Vagina (tissue), 2 donors: ENCODE measurements at places on chromosomes 13 and 19.

DNA sequence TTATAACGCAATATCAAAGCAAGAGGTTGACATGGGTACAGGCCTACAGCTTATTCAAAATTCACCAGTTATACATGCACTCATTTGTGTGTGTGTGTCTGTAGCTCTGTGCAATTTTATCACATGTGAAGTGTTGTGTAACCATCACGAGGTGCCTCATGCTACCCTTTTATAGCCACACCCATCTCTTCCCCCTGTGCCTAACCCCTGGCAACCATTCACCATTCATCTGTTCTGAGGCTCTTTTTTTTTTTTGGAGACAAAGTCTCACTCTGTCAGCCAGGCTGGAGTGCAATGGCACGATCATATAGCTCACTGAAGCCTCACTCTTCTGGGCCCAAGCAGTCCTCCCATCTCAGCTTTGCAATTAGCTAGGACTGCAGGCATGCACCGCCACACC lies 78.4 kb downstream of the DPF1 start:
- H3K36me3 ChIP-seq, result no peaks in the 10 kb centered on the region
- H3K4me3 ChIP-seq, result no peak overlapping the region
- no peaks in the 10 kb centered on the region for H3K27me3 ChIP-seq
- H3K27ac ChIP-seq, result peak overlapping the region; percentile 75
- H3K4me1 ChIP-seq, result peaks cover 14% of the 10 kb centered on the region

GRCh38 chr13:29458419-29458818 lies 137.1 kb downstream of the SLC7A1 start:
- H3K4me3 ChIP-seq, result no peak overlapping the region
- H3K36me3 ChIP-seq, result no peaks in the 10 kb centered on the region
- no peak for DNase-seq
- H3K27ac ChIP-seq, result no peak overlapping the region

DNA sequence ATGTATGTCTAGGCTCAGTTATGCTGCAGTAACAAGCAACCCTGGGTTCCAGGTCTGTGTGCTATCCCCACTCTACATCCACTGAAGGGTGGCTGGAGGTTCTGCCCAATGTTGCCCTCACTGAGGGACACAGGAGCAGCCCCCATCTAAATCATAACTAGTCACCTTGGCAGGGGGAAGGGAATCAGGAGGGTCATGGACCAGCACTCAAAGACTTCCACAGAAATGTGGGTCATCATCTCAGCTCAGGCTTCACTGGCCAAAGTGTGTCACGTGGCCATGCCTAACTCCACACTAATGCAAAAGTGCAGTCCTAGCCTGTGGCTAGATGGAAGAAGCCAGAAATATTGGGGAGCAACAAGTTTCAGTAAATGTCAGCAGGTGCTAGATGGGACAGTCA lies 137.3 kb upstream of the ZNF507 start:
- H3K4me1 ChIP-seq, result no peaks in the 10 kb centered on the region
- no peak overlapping the region for H3K27ac ChIP-seq

- H3K27me3 ChIP-seq, result no peaks in the 10 kb centered on the region
- H3K27ac ChIP-seq, result no peak overlapping the region
- H3K36me3 ChIP-seq, result no peaks in the 10 kb centered on the region
- H3K4me1 ChIP-seq, result no peaks in the 10 kb centered on the region
- DNase-seq, result no peak
Observed at GRCh38 chr19:50492303-50493052, 15.8 kb upstream of the GARIN5A start.

- no peak for DNase-seq
- H3K4me3 ChIP-seq, result no peak overlapping the region
- H3K27ac ChIP-seq, result no peak overlapping the region
Observed at GRCh38 chr13:29676535-29676934, 81.0 kb upstream of the SLC7A1 start.

- no peaks in the 10 kb centered on the region for H3K27me3 ChIP-seq
- peaks cover 13% of the 10 kb centered on the region for H3K4me1 ChIP-seq
- no peak overlapping the region for H3K27ac ChIP-seq
- H3K36me3 ChIP-seq, result no peaks in the 10 kb centered on the region
- no peak for DNase-seq
Observed at GRCh38 chr19:49716154-49716553, 25.2 kb downstream of the CPT1C start.

DNA sequence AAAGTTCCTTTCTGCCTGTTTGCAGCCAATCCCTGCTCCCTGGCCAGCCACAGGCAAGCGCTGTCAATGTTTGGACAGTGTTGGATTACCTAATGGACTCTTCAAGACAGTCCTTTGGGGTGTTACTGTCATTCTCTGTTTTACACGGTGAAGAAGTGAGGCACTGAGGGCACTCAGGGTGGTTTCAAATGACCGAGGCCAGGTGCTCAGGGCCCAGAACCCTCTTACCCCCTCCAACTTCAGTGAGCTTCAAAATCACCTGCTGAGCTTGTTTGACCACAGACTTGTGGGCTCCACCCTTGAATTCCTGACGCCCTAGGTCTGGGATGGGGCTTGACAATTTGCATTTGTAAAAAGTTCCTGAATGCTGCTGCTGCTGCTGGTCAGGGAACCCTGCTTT lies 97.9 kb downstream of the GGACT start:
- no peak overlapping the region for H3K4me3 ChIP-seq
- peaks cover 8% of the 10 kb centered on the region for H3K4me1 ChIP-seq
- H3K27me3 ChIP-seq, result no peaks in the 10 kb centered on the region

DNA sequence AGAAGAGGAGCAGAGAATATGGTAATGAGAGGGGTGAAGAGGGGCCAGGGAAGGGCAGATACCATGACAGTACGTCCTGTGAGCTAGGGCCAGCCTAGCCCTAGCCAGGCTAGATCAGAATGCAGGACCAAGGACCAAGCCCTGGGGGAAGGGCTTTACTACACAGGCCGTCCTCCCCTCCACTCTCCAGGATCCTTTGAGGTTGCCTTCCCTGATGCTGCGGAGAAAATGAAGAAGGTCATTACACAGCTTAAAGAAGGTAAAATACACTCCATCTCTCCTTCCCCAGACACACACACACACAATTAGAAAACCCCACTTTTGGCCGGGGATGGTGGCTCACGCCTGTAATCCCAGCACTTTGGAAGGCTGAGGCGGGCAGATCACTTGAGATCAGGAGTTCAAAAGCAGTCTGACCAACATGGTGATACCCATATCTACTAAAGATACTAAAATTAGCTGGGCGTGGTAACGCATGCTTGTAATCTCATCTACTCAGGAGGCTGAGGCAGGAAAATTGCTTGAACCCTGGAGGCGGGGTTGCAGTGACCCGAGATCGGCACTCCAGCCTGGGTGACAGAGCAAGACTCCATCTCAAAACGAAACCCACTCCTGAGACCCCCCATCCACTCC lies 8.5 kb downstream of the SPACA6 start:
- H3K4me3 ChIP-seq, result no peak overlapping the region
- no peak for DNase-seq
- no peaks in the 10 kb centered on the region for H3K36me3 ChIP-seq
- no peaks in the 10 kb centered on the region for H3K27me3 ChIP-seq

DNA sequence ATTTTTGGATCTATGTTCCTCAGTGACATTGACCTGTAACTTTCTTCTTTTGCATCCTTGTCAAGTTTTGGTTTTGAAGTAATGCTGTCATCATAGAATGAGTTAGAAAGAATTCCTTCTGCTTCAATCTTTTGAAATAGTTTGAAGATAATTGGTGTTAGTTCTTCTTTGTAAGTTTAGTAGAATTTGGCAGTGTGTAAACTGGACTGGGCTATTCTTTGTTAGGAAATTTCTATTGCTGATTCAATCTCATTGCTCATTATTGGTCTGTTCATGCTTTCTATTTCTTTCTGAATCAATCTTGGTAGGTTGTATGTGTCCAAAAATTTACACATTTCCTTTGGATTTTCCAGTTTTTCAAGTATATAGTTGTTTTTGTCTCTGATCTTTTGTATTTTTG lies 101.7 kb upstream of the SPRY2 start:
- peaks cover 3% of the 10 kb centered on the region for H3K4me1 ChIP-seq
- no peaks in the 10 kb centered on the region for H3K36me3 ChIP-seq
- H3K4me3 ChIP-seq, result no peak overlapping the region
- no peaks in the 10 kb centered on the region for H3K27me3 ChIP-seq
- no peak for DNase-seq

DNA sequence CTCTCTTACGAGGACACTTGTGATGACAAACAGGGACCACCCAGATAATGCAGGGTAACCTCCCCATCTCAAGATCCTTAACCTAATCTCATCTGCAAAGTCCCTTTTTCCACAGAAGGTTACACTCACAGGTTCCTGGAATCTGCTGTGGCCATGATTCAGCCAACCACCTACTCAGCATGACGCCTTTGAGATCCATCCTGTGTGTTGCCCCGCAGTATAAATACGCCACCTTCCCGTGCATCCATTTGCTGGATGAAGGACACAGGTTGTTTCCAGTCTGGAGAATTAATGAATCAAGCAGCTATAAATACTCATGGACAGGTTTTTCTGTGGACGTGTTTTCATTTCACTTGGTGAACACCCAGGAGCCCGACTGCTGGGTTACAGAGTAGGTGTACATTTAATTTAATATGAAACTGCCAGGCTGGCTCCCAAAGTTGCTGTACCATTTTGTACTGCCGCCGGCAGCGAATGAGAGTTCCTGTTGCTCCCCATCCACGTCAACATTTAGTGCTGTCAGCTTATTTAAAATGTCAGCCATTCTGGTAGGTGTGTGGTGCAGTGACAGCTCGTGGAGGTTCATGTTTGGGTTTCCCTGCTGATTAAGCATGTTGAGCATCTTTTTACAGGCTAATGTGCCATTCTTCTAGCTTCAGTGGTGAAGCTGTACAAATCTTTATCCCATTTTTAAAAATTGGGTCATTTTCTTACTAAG lies 40.2 kb downstream of the ELL start:
- no peak overlapping the region for H3K4me3 ChIP-seq
- no peak for DNase-seq
- no peaks in the 10 kb centered on the region for H3K36me3 ChIP-seq
- peaks cover 71% of the 10 kb centered on the region for H3K4me1 ChIP-seq

DNA sequence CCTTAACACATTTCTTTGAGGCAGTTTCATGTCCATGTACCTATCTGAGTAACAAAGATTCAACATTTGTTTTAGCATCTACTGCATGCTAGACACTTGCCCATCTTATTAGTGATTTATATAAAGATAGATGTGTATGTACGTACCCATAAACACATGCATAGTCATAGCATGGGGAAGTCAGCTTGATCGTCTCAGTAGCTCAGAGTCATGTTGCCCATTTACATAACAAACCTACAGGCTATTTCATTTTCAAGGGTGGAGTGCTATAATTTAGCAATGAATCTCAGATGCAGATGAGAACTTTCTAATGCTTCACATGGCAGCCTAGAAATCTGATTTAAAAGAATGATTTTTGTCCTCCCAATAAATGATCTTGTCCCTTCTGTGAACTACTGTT lies 23.5 kb downstream of the FLT1 start:
- no peak overlapping the region for H3K4me3 ChIP-seq
- H3K4me1 ChIP-seq, result no peaks in the 10 kb centered on the region

DNA sequence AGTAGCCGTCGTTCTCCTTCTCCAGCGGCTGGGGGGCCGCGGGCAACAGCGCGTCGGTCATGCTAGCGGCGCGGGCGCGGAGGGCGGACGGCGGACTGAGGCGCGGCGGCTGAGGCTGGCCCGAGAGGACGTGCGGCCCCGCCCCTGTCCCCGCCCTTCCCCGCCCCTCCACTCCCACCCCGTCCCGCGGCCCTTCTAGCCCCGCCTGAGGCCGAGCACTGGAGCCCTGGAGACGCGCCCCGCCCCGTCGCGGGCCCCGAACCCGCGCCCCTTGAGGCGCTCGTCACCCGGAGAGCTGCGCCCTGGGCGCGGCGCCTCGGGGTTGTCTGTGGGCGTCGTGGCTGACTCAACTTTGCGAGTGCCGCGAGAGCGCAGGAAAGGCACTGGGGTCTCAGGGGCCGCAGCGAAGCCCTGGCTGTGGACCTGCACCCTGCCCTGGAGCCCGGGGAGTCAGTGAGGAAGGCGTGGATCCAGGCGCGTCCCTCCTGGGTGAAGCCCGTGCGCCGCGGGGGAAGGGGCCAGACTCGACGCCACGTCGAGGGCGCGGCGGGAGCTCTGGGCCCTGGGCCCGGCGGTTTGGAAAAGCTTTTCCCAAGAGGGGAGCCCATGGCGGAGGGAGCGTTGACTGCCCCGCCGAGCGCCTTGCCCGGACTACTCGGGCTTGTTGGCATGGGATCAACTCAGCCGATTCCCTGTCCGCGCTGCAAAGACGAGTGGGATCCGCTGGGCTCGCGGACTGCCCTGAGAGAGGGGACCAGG lies at the start of gene RHPN2:
RHPN2 (minus strand) TSS at position 97 of the 759 bp plus-strand sequence; CDS start at position 61, 36 bp downstream.
- H3K27me3 ChIP-seq, result no peaks in the 10 kb centered on the region
- H3K27ac ChIP-seq, result no peak within 1 kb of the TSS
- no peak for DNase-seq
- H3K36me3 ChIP-seq, result no peaks in the 10 kb centered on the region
- peak within 1 kb of the TSS; percentile 77 for H3K4me3 ChIP-seq

DNA sequence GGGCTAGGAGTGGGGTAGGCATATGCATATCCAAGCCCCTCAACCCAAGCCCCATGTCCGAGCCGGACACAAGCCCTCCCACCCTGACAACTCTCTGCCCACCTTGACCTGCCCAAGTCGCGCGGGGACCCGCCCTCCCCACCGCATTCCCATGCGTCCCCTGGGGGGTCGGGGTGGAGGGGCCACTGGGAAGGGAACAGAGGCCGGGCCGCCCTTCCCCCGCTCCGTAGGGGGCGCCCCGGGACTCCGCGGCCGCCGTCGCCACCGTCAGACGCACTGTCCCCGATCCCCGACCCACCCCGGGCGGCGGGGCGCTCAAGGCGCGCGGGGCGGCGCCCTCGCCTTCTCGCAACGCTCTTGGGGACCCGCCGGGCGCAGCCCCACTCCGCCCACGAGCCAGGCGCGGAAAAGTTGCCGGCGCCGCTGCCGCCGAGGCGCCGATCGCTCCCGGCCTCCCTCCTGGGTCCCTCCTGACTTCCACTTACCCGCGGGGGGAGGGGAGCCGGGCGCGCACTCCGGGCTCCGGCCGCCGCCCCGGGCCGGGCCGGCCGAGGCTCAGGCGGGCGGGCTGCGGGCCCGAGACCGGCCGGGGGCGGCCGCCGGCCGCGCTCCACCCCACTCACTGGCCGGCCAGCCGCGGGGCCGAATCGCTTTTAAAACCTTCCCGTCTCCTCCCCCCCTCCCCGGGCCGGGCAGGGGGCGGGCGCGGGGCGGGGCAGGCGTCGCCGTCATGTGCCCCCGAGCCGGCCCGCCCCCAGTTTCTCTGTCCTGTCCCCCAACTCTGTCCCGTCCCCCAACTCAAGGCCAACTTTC lies 34.4 kb upstream of the NANOS3 start:
- H3K4me3 ChIP-seq, result peak overlapping the region; percentile 100
- no peaks in the 10 kb centered on the region for H3K27me3 ChIP-seq
- peak; percentile 88 for DNase-seq
- H3K36me3 ChIP-seq, result no peaks in the 10 kb centered on the region
- H3K27ac ChIP-seq, result peak overlapping the region; percentile 100

- H3K27me3 ChIP-seq, result no peaks in the 10 kb centered on the region
- H3K27ac ChIP-seq, result no peak overlapping the region
- peaks cover 10% of the 10 kb centered on the region for H3K4me1 ChIP-seq
- no peak overlapping the region for H3K4me3 ChIP-seq
- no peaks in the 10 kb centered on the region for H3K36me3 ChIP-seq
Observed at GRCh38 chr13:33050161-33050560, 33.9 kb downstream of the KL start.

- H3K27ac ChIP-seq, result peak overlapping the region; percentile 68
- no peaks in the 10 kb centered on the region for H3K27me3 ChIP-seq
- no peak overlapping the region for H3K4me3 ChIP-seq
Observed at GRCh38 chr13:48816700-48817099, 159.0 kb upstream of the FNDC3A start.

- H3K4me1 ChIP-seq, result peaks cover 38% of the 10 kb centered on the region
- H3K27me3 ChIP-seq, result no peaks in the 10 kb centered on the region
- H3K4me3 ChIP-seq, result peak overlapping the region; percentile 58
- H3K36me3 ChIP-seq, result peaks cover 10% of the 10 kb centered on the region
Observed at GRCh38 chr19:45770192-45771101, 1.4 kb upstream of the SIX5 start.
